ENCODE measurements at places on chromosomes 12 and 14.

DNA sequence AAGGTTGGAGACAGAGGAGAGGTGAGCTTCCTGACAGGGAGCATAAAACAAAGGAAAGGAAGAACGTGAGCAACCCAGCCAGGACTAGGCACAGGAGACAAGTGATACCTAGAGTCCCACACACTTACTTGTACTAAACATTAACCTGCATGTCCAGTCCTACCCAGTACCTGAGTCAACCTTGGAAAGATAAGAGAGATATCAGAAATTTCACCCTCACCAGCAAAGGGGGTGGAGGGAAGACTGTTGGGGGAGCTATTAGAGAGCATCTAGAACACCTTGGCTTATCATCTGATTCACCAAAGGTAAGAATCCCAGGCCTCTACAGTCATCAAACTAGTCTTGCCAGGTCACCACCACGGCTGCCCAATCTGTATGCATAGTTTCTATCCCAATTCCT, 11.1 kb downstream of the KLHL33 start:
- no peak for DNase-seq

DNA sequence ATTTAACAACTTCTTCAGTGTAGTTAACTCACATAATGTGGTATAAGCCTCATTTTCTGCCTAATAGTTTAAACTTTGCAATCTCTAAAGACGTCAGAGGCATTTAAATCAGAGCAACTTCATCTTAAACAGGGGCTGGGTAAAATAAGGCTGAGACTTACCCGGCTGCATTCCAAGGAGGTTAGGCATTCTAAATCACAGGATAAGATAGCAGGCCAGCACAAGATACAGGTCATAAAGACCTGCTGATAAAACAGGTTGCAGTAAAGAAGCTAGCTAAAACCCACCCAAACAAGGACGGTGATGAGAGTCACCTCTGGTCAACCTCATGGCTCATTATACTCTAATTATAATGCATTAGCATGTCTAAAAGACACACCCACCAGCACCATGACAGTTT, 115.6 kb upstream of the PKP2 start:
- DNase-seq, result no peak

DNA sequence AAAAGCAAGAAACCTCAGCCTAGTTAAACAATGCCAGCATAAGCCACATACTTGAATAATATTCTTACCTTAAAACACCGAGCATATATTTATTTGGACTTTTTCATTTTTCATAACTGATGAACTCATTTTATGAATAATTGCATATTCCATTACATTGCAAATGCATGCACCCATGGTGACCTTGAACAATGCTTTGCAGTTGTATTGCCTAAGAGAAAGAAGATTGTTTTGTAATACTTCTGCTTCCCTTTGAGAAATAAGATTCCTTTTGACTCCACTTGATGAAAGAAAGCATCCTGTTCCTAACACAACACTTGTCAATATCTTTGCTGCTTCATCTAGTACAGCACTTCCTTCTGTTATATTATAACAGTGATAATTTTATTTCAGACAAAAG, 1182.2 kb downstream of the FLRT2 start:
- DNase-seq, result no peak

GRCh38 chr12:50519353-50519752, 14.6 kb downstream of the DIP2B start:
- DNase-seq, result no peak

GRCh38 chr14:77301103-77301502, 19.6 kb downstream of the POMT2 start:
- DNase-seq, result peak; percentile 77

DNA sequence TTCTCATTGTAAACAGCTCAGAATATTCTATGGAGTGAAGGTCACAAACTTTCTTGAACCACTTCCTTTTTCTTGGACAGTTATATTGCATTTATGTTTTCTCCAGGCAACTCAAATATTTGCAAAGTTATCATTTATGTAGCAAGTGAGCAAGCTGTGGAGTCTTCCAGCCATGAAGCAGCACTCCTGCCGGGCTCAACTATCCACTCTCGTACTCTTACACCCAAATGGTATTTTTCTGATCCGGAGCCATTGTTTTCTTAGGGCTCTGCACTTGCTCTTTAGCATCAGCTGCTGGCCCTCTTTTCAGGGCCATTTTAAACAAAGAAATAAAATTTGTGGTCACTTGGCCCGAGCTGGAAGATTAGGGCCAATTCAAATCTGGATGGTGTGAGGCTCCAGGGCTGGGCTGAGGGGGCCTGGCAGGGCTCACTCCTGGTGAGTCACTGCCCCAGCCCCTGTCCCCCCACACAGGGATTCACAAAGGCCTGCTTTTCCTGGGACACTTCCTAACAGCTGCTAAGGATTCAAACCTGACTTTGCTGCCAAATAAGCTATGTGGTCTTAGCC, 19.7 kb downstream of the SYNE3 start:
- DNase-seq, result no peak

DNA sequence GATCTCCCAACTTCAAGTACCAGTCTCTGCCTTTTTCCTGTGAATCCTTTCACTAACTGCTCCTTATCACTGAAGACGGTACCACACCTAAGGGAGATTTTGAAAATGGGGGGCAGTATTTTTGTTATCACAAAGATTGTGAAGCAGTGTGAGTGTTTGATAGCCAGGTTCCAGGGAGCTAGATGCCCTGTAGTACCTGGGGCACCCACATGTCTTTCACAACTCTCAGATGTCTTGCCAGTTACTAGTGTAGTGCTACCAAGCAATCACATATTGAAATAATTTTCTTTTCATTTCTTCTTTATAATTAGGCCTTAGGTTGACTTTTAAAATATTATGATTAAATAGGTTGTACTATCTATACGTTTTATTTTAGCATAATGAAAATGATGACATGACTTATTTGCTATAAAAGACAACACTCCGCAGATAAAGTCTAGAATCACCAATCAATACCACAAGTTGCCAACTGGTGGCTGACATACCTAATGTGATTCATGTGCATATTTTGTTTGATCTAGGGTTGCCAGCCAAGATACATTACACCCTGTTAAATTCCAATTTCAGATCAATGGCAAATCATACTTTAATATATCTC, 215.9 kb downstream of the EXOC5 start:
- DNase-seq, result no peak

DNA sequence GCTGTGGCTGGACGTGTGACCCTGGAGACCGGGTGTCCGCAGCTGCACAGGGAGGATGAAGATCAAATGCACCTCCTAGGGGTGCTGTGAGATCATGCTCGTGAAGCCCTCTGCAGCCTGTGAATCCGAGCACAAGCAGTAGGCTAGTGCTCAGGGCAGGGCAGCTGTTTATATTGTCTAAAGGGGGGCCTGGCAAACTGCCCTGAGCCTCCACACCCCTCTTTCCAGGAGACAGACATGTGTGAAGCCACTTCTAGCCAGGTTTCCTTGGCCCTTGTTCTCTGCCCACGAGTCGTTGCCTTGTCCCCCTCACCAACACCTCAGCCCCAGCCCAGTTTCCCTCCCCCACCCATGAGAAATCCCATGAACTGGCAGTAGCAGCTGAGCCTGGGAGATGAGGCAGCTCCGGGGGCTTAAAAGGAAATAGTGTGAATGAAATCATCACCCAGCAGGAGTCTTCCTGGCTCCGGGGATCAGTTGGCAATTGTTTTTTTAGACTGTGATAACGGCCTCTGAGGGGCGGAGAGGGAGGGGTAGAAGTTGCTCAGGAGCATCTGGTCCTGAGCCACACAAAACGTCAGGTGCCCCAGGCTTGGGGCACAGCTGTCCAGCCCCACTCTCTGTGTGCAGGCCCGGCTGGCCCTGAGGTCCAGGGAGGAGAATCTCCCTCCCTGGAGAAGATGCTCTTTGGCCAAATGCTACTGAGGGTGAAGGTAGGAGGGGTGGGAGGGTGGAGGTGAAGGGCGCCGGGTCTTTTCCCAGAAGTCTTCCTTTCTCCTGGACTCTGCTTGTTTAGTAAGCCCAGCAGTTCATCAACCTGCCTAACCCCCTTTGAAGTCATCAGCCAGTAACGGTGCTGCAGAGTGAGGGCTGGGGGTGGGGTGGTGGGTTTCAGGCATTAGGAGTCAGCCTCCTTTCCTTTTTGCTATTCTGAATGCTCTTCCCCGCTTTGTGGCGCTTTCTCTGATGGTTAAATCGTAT, 4.0 kb downstream of the FGF6 start:
- no peak for DNase-seq

- no peak for DNase-seq
Measured at GRCh38 chr14:53360829-53361228, 207.7 kb upstream of the DDHD1 start.

- DNase-seq, result no peak
Measured at GRCh38 chr12:76387614-76388013, 39.4 kb upstream of the BBS10 start.

- no peak for DNase-seq
Measured at GRCh38 chr12:62256408-62257096, 3.7 kb upstream of the USP15 start.

DNA sequence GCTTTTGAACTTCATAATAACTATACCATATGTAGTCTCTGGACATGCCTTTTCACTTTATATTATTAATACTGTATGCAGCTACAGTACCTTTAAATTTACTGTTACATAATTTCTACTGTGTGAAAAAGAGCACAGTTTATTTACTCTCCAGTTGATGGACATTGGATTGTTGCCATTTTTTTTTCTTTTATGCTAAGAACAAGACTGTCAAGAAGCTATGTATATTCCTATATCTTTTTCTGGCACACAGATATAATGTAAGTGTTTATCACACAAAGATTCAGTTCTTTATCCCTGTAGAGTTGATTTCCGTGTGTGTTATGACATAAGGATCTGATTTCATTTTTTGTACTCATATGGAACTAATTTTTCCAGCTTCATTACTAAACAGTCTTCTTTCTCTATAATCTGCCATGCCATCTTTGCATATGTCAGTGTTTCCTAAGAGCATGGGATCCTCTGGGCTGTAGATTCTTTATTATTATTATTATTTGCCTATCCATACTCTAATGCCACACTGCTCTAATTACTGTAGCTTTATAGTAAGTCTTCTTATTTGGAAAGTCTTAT, 593.0 kb upstream of the ATP2B1 start:
- DNase-seq, result no peak

DNA sequence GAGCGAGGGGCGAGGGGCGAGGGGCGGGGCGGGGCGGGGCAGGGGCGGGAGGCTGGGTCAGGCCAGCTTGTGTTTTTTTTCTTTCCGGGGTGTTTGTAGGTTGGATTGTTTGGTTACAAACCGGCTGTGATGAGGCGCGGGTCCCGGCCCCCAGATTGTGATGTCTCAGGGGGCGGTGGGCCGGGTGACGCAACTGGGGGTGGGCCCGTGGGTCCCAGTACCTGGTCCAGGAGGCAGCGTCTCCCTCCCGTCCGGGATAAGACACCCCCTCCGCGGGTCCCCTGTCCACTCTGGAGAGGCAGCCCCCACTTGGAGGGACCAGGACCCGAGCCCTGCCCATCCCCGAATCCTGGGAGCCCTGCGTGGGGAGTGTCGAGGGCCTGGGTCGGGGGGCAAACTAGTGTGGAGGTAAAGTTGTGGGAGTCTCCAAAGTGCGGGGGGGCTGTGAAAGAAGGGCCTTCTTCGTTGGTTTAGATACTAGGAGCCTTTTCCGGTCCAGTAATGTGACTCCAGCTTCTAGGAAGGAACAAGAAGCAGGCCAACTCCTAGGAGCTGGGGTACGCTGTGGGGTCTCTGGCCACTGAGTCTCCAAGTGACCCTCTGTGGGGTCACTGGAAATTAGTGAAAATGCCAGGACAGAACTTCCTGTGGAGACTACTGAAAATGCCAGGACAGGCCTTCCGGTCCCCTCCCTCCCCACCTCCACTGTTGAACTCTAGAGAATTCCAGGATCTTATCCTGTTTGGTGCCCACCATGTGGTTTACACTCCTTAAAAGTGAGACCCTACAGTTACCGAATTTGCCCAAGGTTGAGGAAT, 579 bp upstream of the CLMN start:
- peak; percentile 39 for DNase-seq

- no peak for DNase-seq
Measured at GRCh38 chr12:114697741-114698565, 14.0 kb upstream of the TBX3 start.

DNA sequence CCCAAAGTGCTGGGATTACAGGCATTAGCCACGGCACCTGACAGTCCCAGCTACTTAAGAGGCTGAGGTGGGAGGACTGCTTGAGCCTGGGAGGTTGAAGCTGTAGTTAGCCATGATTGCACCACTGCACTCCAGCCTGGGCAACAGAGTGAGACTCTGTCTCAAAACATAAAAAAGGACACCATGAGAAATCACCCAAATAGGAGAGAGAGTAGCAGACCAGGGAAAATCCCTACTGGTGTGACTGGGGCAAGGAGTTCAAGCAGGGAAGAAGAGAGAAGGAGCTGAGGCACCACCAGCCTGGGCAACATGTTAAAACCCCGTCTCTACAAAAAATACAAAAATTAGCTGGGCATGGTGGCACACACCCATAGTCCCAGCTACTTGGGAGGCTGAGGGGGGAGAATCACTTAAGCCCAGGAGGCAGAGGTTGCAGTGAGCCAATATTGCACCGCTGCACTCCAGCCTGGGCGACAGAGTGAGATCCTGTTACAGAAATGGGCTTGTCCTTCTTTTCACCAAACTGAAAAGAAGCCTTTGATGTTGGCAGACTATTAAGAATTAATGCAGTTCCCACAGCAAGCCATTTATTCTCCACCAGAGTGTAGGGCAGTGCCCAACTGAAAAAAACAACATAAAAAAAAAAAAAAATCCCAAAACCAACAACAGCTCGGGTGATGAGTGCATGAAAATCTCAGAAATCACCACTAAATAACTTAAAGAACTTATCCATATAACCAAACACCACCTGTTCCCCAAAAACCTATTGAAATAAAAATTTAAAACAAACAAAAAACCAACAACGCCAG, 4.5 kb upstream of the SRSF9 start:
- DNase-seq, result no peak

- no peak for DNase-seq
Measured at GRCh38 chr12:19012965-19013364, 116.6 kb upstream of the PLEKHA5 start.

GRCh38 chr12:113449839-113450238, 21.8 kb downstream of the LHX5 start:
- DNase-seq, result no peak

GRCh38 chr14:91286530-91286937, 42.0 kb upstream of the GPR68 start:
- DNase-seq, result peak; percentile 79

- DNase-seq, result no peak
Measured at GRCh38 chr12:54038284-54038870, 5.5 kb downstream of the HOXC5 start.

GRCh38 chr12:51980051-51980808, 26.5 kb upstream of the TAMALIN start:
- peak; percentile 84 for DNase-seq

DNA sequence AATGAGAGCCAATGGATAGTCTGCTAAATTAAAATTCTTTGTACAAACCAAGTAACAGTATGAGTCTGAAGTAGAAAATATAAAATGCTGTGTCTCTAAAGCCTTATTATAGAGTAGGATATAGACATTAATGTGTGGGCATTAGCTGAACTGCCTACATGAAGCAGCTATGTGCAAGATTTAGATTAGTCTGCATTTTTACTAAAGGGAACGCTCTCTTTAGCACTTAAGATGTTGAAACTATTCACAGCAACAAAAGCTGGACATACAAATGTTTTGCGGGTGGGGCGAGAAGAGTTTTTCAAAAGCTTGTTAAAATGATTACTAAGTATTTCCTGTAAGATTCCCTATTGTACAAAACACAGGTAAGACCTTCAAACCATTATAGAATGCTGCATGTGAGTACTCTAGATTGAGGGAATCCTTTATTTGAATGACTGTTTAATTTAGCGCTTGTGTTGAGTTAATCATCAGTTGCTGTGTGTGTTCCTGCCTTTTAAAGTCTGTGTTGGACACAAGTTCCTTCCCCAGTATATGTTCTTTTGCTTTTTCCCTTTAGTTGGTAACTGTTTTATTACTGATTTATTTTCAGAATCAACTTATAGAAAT, 87.1 kb downstream of the RAD52 start:
- DNase-seq, result no peak
